ENCODE measurements at places on chromosomes 5 and 9. TPM values are rescaled to one million over a fixed set of nuclear protein-coding genes. Genes with fewer than 3 reads are reported as not detected.

- DNase-seq, result no peak
Observed at GRCh38 chr9:130536701-130537107, 42.7 kb upstream of the FUBP3 start.

DNA sequence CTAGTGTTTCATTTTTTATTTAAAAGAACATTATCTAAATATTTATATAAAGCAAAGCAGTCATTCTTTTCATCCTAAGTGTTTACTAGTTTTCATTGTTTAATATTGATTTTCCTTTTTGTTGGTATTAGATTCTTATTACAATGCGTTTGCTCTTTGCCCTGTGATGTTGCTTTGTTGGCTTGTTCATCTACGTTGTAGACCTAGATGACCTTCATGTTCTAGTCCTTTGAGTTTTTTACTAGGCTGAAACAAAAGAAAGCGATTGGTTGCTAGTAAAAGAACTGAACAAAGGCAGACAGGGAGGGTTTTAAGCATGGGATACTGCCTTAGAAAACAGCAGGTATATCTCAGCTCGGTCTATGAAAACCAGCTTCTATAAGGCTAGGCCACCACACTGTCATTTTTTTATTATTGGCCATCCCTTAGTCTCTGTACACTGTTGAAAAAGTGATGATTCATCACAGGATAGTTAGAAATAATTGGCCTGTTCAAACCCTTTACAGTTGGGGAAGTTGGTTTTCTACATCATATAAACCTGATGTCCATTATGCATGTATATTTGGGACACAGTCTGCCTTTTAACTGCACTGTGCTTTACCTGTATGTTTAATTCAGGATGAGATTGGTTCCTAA is 119.0 kb downstream of the ZCCHC7 start:
- DNase-seq, result no peak

GRCh38 chr9:122814545-122814944 is 13.8 kb downstream of the PDCL start:
- no peak for DNase-seq

The C5 gene
- total RNA-seq, result 0.88 TPM
